Upper lobe of right lung (tissue), 1 donor: ENCODE measurements at places on chromosomes 12 and 14. TPM values are rescaled to one million over a fixed set of nuclear protein-coding genes. Genes with fewer than 3 reads are reported as not detected.

Gene TMTC3
- total RNA-seq: 23.5 TPM

Gene OR6S1
- not detected for total RNA-seq

Gene ACRBP
- total RNA-seq: 3.8 TPM

Gene KCNK13
- 0.81 TPM for total RNA-seq

Gene YARS2
- 10.9 TPM for total RNA-seq

Gene FGD4
- total RNA-seq: 65.5 TPM

Gene PMEL
- 4.9 TPM for total RNA-seq

DNA sequence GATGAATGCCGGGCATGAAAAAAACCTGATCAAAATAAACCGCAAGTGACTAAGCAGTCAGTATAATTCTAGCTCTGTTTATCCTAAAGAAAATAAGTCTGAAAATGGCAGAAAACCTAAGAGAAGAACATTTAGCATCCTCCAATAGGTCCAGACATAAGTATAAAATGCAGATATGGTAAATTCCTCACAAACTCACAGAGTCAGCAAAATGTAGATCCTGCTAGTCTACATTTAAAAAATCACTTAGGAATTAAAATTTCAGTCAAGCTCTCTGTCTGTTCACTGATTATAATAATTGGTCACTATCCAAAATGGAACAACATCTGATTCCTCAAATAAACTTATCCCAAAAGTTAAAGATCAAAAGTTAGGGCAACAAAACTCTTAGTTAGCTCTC lies 95.1 kb downstream of the DIO2 start:
- DNase-seq: no peak

DNA sequence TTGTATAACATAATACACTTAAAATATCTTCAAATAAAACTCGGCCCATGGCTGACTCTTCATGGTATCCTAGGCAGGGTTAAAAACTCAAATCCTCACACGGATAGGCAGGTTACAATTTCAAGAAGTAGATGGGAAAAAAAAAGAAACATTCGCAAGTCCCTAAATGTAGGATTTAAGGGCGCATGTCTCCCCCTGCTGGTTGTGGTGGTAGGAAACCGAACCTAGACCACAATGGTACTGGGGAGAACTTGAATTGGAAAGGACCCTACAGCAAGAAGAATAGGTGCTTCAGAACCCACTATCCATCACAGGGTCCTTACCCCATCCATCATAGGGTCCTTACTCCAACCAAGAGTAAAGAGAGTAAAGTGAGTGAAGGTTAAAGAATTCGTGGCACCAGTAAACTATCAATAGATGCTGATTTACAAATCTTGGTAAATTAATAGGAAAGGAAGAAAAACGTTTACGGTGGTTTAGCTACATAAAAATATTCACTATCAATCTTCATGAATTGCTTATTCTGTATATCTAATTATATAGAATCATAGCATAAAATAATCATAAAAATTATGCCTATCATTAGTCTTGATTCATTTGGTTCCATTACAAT lies 3.3 kb upstream of the CIPC start:
- peak; percentile 76 for DNase-seq

GRCh38 chr12:116037941-116038837 lies 239.3 kb downstream of the MED13L start:
- DNase-seq: no peak

DNA sequence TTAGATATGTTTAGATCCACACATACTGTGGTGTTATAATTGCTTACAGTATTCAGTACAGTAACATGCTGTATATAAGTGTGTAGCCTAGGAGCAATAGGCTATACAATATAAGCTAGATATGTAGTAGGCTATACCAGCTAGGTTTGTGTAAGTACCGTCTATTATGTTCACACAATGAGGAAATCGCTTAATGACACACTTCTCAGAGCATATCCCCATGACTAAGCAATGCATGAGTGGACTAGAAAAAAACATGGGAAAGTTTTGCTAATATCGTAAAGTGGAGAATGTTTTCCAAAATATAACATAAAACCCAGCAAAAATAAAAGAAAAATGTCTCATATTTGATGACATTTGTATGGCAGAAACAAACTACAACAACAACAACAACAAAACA lies 27.3 kb downstream of the AKAP3 start:
- no peak for DNase-seq

- DNase-seq: no peak
Measured at GRCh38 chr14:44497148-44497547, 9.9 kb downstream of the FSCB start.

- no peak for DNase-seq
Measured at GRCh38 chr12:108668063-108668462, 34.4 kb upstream of the SELPLG start.

DNA sequence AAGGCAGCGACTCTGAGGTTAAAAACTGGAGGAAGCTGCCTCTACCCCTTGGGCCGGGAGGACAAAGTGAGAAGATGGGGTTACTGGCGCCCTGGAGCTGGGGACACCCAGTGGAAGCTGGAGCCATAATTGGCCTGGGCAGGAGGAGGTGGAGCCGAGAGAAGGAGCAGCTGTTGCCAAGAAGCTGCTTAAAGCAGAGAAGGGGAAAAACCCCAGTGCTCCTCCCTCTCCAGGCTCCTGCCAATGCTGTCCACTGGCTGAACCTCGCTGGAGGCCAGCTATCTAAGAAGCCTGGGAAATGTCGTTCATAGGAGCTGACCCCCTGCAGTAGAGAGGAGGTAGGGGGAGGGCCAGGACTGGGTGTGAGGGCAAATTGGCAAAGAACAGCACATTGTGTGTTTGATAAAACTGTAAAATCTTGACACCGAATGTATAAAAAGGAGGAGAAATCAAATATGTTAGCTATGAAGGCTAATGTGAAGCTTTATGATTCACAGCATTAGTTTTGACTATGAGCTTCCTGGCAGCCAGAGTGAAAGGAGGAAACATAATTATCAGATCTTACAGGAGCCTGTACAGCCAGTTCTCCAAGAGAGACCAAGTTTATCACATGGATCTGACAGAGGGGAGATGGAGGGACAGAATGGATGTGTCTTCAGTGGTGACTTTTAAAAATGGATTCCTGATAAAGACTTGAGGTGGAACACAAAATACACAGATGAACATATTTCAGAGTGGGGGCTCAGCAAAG lies 9.5 kb downstream of the HHIPL1 start:
- no peak for DNase-seq

DNA sequence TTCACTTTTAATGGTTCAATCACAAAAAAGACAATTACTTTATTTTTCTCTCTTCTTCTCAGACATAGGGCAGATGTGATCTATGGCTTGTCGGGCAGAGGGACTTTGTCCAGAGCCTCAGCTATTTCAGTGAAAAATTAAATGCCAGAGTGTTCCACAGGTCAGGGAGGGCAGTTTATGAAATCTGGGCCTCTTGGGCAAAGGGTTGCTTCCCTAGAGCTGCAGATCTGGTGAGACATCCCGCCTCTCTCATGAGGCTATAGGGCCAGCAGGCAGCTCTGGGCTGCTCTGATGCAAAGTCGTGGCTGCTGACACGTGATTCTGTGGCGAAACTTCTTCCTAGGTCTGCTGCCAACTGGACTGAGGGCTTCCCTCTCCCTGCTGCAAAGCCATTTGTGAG lies 6.0 kb downstream of the CLMN start:
- peak; percentile 83 for DNase-seq

DNA sequence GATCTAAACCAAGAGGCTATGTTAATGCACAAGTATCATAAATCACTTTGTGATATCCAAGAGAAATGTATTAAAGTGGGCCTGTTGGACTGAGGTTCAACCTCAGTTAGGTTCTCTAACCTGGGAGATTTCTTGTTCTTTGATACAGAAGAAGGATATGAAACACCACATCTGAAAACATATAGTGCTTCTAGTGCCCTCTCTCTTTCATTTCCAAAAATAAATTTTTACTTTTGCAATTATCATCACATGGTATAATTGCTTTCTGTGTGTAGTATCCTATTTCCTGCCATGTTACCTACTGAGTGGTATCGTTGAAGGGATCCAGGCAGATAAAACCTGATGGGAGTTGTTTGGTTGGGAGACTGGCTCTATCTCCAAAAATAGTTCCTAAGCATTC lies 264.9 kb downstream of the CCER1 start:
- DNase-seq: no peak

GRCh38 chr14:77230914-77231313 lies 40.1 kb downstream of the NGB start:
- no peak for DNase-seq

DNA sequence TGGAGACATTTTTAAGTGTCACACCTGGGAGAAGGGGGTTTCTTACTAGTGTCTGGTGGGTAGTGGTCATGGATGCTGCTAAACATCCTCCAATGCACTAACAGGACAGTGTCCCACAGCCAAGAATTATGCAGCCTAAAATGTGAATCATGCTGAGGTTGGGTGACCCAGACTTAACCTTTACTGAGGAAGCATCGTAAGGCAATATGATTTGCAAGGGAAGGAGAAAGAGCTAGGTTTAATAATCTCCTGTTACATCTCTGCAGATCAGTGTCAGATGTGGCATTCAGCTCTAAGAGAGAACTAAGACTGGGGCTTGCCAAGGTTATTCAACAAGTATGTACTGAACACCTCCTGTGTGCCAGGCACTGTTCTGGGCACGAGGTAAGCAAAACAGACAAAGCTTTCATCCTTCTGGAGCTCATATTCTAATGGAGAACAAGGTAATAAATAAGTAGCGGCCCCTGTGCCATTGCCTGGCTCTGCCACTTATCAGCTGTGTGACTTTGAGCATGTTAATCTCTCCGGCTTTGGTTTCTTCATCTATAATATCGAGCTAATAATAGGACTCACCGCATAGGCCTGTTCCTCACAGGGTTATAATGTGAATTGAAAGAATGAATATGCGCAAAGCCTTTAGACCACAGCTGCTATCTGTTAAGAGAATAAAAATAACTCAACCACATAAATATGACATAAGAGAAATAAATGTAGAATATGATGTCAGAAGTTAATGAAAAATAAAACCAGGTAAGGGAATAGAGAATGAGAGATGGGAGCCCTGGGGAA lies 13.5 kb upstream of the GOLGA5 start:
- DNase-seq: no peak
